ENCODE measurements at places on chromosomes 7 and 10.
A peak's percentile ranks its signal among the peaks of the same experiment; 100 is the strongest.

- no peak for DNase-seq
Measured at GRCh38 chr10:47370878-47371277, 13.2 kb downstream of the ZNF488 start.

- no peak for DNase-seq
Measured at GRCh38 chr7:79515358-79515757, 61.9 kb upstream of the MAGI2 start.

- DNase-seq: no peak
Measured at GRCh38 chr7:18541181-18541870, 45.8 kb downstream of the HDAC9 start.

DNA sequence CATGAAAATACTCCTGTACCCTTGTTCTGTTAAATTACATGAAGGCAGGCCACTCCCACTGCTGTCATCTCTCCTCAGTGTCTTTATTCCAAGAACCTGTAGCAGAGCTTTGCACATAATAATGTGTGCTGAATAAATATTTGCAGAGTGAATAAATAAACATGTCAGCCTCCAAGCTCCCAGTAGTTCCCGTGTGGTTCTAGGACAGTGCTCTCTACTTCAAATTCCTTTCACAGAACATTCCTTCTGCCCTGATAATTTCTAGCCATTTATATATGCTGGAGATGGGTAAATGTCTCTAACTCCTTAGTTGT lies 20.3 kb upstream of the HYAL4 start:
- no peak for DNase-seq

- DNase-seq: no peak
Measured at GRCh38 chr10:30185341-30185740, 126.0 kb upstream of the JCAD start.

- DNase-seq: no peak
Measured at GRCh38 chr10:49426490-49427360, 30.8 kb upstream of the DRGX start.

GRCh38 chr10:29409241-29410054 lies 120.6 kb downstream of the LYZL1 start:
- DNase-seq: peak; percentile 46

DNA sequence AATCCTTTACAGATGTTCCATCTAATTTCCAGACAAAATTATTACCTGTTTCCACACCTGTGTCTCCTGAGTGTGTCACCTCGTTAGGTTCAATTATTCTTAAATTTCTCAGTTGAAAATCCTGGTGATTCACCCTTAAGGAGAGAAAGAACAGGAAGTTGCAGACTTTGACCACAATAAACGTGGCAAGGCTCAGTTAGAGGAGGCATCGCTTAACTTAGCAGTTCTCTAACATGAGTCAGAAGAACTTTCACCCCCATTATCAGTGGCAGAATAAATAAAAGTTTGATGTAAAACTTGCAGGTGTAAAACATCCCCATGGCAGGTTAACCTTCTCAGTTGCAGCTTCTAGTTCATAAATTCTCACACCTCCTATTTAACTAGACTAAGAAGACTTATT lies 8.3 kb downstream of the XPNPEP1 start:
- DNase-seq: peak; percentile 75

DNA sequence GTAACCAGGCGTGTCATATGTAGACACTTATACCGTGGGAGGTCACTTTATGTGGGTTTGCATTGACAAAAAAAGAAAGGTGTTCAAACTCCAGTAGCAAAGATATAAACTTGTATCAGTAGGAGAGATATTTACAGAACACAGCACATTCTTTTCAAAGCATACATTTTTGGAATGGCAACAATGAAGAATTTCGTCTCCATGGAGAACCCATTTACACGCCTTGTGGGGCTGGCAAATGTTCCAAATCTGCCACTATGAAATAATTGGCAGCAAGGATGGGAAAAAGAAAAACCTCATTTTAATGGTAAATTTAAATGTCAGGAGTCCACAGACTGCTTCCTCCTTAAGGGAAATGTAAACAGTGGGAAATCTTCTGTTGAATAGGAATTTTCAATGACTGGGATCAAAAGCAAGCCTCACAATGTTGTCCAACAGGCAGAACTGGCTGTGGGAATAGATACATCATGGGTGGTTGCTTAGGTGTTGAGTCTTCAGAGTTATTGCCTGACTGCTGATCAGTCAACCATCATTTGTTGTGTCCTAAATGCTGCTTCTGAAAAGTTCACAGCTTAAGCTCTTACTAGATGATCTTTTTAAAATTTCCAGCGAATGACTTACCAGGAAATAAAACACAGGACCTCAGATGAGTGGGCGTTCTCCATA lies 256.6 kb upstream of the SEMA3C start:
- no peak for DNase-seq

GRCh38 chr10:73344269-73344668 lies 14.4 kb downstream of the CFAP70 start:
- no peak for DNase-seq

GRCh38 chr7:83588602-83589240 lies 60.2 kb downstream of the SEMA3E start:
- DNase-seq: no peak

DNA sequence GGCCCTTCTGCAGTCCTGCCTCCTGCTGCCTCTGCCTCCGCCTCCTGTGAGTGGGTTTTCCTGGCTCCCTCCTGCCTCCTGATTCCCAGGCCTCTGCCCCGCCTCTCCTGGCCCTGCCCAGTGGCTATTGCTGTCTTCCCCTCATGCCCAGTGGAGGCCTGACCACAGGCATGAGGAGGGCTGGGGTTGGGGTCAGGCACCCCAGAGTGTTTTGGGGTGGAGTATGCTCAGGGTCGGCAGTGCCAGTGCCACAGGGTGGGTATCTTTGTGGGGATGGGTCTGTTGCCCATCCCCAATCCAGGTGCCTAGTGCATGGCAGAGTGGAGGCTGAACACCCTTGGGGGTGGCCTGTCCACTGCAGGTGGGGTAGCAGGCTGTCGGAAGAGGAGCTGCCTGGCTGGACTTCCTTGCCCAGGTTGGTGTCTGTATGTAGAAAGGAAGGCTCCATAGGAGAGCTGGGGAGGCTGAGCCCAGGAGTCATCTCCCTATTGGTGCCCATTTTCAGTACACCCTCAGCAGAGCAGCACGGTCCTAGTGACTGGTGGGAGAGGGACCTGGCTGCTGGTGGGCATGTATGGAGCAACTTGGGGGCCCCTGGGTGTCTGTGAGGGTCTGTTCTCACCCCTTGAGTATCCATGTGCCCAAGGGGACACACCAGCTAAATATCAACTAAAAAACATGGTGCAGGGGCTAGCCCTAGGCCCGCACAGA lies 62.2 kb downstream of the ARHGAP22 start:
- no peak for DNase-seq

GRCh38 chr7:130932088-130932487 lies 198.1 kb upstream of the KLF14 start:
- no peak for DNase-seq

GRCh38 chr7:76267107-76267893 lies 35.2 kb upstream of the HSPB1 start:
- DNase-seq: no peak

DNA sequence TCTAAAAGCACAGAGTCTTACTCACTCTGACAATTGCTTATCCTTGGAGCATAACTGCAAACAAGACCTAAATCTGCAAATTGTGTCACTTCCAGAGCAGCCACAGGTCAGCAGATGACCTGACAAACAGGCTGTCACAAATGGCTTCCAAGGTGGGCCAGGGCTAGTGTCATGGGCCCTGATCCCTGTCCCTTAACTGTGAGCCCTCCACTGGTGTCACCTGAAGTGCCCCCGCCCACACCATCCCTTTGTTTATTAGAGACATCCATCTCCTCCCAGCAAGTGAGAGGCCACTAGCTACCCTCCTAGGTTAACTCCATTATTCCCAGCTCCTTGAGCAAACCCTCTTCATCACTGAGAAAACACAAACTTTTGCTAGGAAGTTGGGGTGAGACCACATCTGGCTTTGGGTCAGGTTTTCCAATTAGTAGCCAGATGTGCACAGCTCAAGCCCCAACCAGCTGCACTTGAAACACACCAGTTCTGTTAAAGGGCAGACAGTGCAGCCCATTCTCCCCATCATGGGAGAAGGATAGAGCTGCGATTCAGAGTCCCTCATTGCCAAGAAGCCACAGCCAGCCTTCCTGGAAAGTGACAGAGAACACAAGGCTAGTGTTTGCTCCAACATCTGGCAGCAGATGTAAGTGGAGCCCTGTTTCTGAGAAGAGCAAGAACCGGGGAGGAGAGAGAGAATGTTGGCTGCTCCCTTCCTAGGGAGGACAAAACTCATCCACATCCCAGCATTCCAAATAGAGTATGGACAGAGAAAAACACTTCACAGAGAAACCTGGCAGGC lies 75.7 kb upstream of the NANOS1 start:
- DNase-seq: no peak

DNA sequence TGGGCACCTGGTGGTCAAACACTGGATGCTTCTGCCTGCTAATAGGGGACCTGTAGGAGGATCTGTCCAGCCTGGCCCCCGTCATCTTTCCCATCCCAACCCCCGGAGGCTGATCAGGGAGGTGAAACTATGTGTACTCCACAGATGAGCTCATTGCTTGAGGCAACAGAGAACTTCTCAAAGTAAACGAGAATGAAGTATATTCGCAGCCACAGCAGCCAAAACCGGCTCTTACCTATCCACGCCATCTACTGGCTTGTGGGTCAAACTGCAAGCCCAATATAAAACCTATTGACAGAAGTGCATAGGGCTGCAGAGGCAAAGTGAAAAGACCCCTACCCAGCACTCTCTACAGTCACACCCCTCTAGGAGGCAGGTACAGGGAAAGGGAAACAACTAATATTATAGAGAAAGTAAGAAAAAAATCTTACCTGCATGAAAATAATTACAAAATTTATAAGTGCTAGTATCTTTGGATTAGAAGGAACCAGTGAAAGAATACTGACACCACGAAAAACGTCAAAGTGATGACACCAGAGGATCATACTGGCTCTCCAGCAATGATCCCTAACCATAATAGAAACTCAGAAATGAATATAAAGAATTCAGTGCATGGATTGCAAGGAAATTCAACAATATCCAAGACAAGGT lies 973.5 kb downstream of the ANKRD7 start:
- DNase-seq: no peak

- no peak for DNase-seq
Measured at GRCh38 chr7:64574540-64575099, 11.7 kb upstream of the ZNF680 start.

- no peak for DNase-seq
Measured at GRCh38 chr7:158021836-158022235, 565.8 kb downstream of the PTPRN2 start.

- peak; percentile 44 for DNase-seq
Measured at GRCh38 chr10:3775696-3776551, 9.1 kb downstream of the KLF6 start.

GRCh38 chr7:74254858-74255379 lies 720 bp upstream of the RFC2 start:
- DNase-seq: no peak

DNA sequence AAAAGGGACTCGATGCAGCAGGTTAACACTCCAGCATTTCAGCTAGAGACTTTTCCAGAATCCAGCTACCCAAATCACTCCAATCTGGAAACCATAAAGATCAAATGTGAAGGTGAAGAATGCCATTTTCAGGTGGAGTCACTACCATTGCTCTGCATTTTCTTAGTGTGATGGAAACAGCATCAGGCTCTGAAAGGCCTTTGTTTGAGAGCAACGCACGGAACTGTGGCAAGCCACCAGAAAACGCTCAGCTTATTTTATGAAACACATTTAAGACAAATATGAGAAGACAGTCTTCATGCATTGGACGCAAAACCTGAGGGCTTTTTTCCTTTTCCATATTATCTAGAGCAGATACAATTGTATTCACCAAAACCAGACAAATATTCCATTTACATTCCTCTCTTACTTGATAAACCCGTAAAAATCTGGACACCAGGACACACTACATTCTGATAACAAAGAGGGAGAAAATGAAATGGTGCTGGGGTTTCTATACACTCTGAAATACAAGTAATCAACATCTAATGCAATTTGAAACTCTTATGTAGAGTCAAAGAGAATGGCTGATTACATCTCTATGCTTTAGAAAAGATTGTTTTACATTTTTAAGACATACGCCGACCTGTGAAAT lies 99.1 kb downstream of the NRP1 start:
- DNase-seq: no peak

DNA sequence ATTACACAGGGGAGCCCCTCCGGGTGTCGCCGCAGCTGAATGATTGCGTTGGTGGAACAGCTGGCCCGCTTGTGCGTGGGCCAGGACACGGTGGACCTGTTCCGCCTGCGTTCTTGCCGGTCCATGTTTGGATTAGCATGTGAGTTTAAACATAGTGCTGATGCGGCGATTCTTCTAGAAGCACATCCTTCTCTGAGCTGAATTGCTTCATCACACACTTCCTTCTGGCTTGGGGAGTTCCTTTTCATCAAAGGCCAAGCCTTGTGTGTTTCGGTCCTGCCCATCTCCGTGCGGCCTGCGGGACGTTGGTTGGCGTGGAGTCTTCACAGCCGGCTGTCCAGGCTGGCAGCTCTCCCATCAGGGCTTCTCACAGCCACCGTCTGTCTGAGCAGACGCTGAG lies 45.5 kb upstream of the SLC29A4 start:
- DNase-seq: no peak

GRCh38 chr10:44337081-44337480 lies 47.8 kb downstream of the CXCL12 start:
- no peak for DNase-seq

- no peak for DNase-seq
Measured at GRCh38 chr7:15650787-15651186, 35.7 kb downstream of the MEOX2 start.

DNA sequence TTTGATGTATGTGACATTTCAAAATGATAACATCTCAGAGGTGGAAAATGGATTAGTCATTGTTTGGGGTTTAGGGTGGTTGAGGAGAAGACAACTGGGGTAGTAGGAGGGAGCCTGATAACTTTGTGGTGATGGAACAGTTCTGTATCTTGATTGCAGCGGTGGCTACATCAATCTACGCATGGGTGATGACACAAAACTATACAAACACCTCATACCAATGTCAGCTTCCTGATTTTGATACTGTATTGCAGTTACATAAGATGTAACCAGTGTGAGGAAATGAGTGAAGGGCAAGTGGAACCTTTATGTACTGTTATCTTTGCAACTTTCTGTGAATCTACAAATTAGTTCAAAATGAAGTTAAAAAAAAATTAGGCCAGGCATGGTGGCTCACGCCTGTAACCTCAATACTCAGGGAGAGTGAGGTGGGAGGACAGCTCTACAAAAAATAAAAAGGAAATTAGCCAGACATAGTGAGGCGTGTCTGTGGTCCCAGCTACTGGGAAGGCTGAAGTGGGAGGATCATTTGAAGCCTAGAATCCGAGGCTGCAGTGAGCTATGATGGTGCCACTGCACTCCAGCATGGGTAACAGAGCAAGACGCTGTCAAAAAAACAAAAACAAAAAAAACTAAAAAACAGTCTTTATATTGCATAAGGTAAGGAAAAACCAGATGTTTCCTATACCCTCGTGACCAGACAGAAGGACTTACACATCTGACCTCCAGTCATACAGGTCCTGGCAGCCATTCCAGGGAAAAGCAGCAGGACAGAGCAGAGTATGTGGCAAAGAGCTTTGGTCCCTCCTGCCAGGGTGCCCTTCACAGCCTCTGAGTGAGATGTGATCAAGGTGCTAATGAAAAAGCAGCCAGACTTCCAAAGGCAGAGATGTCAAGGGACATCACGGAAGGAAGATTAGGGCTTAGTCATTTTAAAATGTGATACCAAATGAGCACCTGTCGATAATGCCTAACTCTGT lies 50.8 kb downstream of the CYTH3 start:
- peak; percentile 71 for DNase-seq

All from CD4-positive, alpha-beta T cell treated with Interleukin-15 for 4 hours (primary cell).